Effector memory CD8-positive, alpha-beta T cell (primary cell): ENCODE measurements at places on chromosomes 16 and 17.

DNA sequence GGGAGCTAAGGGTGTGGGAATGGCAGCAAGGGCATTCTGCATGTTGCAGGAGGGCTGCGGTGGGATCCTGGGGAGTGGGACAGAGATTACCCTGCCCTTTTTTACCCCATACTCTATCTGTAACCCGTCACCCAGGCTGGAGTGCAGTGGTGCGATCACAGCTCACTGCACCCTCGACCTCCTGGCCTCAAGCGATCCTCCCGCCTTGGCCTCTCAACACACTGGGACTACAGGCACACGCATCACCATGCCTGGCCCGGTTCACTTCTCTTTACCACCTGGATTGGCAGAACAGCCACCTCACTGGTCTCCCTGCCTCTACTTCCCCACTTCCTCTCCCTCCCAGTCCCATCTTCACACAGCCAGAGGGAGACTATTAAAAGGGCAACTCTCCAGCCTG, 9.5 kb downstream of the ZNF385C start:
- H3K27ac ChIP-seq = no peak overlapping the region
- no peak for DNase-seq
- H3K36me3 ChIP-seq = no peaks in the 10 kb centered on the region
- peaks cover 16% of the 10 kb centered on the region for H3K27me3 ChIP-seq
- no peak overlapping the region for H3K4me3 ChIP-seq
- no peaks in the 10 kb centered on the region for H3K4me1 ChIP-seq

- no peaks in the 10 kb centered on the region for H3K4me1 ChIP-seq
- H3K4me3 ChIP-seq = no peak overlapping the region
- H3K27me3 ChIP-seq = no peaks in the 10 kb centered on the region
- no peak overlapping the region for H3K27ac ChIP-seq
Observed at GRCh38 chr16:65249768-65250167, 127.9 kb upstream of the CDH11 start.

DNA sequence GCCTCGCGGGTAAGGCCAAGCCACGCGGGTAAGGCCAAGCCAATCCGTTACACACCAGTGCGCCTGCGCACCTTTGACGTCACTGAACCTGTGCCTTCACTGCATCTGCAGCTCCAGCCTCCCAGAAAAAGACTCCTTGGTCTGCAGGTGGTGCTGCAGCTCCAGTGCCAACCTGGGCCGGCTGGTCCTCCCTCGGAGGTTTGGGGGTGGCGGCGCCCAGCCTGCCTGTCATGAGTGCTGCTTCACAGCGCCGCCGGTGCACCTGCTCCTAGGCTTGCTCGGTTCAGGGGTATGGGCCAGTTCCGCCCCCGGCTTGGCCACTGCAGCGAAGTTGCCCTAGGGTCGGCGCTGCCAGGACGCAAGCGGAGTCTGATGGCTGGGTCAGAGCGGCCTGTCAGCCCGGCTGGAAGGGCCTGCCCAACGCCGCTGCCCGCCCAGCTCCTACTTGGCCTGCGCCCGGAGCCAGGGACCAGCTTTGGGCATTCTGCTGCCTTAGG, 146.6 kb downstream of the USP22 start:
- no peak overlapping the region for H3K4me3 ChIP-seq
- no peak for DNase-seq
- peaks cover 2% of the 10 kb centered on the region for H3K36me3 ChIP-seq
- H3K4me1 ChIP-seq = no peaks in the 10 kb centered on the region
- no peak overlapping the region for H3K27ac ChIP-seq

DNA sequence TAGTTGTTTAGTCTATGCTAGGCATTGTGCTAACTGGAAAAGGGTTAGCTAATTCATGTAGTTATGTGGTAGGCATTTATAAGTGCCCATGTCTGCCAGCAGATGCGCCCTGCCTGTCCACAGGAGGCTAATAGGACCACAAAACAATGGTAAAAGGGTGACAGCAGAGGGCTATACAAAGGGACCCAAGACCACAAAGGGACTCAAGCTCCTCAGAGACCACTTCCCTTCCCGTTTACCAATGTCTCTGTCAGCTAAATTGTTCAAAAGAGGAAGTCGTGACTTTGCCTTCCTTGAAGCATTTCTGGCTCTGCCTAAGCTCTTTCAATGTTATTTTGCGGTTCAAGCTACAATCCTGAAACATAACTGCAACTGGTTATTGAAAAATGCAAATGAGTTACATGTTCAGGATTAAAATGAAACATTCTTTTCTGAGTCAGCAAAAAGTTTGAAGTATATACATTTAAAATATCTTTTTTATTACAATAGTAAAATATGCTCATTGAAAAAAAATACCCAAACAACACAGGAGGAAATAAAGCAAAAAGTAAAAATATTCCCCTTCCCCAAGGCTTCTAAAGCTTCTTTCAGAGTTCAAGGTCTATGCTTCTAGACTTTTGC, 149.2 kb downstream of the MAF start:
- no peak overlapping the region for H3K4me3 ChIP-seq
- H3K27me3 ChIP-seq = peaks cover 4% of the 10 kb centered on the region
- no peak for DNase-seq
- H3K27ac ChIP-seq = no peak overlapping the region
- no peaks in the 10 kb centered on the region for H3K36me3 ChIP-seq

DNA sequence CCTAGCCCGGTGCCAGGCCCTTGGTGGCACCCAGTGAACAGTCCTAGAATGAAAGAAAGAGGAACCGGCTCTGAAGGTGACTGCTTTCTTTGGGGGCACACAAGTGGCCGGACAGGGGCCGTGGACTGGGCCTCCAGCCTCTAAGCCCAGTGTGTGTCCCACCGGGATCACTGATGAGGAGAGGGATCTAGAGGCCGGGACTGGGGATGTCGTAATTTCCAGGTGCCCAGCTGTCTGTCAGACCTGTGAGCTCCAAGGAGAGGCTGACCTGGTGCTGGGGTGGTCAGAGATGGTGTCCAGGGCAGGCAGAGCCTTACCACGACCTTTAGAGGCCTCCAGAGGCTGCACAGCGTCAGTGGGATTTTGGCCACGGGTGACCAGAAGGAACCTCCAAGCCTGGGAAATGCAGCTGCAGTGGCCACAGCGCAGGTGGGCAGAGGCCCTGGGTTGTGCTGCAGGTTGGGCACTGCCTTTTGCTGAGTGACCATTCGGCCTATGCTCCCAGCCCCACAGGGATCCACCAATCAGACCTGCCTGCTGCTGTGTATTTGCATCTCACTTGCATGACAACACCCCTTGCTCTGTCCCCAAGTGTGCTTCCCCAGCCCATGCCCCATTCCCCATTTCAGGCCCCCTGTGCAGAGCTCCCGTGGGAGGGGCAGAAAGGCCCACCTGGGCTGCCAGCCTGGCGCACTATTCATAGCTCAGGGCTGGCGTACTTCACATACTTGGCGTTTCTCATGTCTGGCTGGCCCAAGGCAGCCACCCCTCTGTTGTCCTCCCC, 12.5 kb downstream of the ARHGAP23 start:
- H3K27me3 ChIP-seq = peaks cover 39% of the 10 kb centered on the region
- H3K4me1 ChIP-seq = no peaks in the 10 kb centered on the region
- H3K36me3 ChIP-seq = no peaks in the 10 kb centered on the region
- no peak overlapping the region for H3K4me3 ChIP-seq
- no peak for DNase-seq
- H3K27ac ChIP-seq = no peak overlapping the region

- H3K27ac ChIP-seq = no peak overlapping the region
- peaks cover 4% of the 10 kb centered on the region for H3K4me1 ChIP-seq
- no peak overlapping the region for H3K4me3 ChIP-seq
- peaks cover 75% of the 10 kb centered on the region for H3K36me3 ChIP-seq
- no peak for DNase-seq
- no peaks in the 10 kb centered on the region for H3K27me3 ChIP-seq
Observed at GRCh38 chr16:23436951-23437350, 16.0 kb downstream of the COG7 start.

DNA sequence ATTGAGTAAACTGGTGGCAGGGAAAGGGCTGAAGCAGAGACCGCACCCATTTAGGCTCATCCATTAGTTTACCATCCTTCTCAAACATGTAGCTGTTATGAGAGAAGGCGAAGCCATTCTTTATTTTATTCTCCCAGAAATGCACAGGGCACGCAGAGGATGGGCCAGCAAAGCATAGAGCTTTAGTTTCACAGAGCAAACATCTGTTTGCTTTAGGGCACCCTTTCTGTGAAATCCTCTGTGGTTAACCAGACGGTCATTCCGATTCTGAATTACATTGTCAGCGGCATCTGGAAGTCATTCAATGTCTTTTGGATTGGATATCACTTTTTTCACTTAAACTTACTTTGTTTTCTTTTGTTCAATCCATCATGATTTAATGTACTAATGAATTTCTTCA, 96.0 kb downstream of the TOX3 start:
- no peaks in the 10 kb centered on the region for H3K4me1 ChIP-seq
- H3K27ac ChIP-seq = no peak overlapping the region
- no peaks in the 10 kb centered on the region for H3K27me3 ChIP-seq
